ENCODE measurements at places on chromosomes 11 and 22.
A peak's percentile ranks its signal among the peaks of the same experiment; 100 is the strongest.

DNA sequence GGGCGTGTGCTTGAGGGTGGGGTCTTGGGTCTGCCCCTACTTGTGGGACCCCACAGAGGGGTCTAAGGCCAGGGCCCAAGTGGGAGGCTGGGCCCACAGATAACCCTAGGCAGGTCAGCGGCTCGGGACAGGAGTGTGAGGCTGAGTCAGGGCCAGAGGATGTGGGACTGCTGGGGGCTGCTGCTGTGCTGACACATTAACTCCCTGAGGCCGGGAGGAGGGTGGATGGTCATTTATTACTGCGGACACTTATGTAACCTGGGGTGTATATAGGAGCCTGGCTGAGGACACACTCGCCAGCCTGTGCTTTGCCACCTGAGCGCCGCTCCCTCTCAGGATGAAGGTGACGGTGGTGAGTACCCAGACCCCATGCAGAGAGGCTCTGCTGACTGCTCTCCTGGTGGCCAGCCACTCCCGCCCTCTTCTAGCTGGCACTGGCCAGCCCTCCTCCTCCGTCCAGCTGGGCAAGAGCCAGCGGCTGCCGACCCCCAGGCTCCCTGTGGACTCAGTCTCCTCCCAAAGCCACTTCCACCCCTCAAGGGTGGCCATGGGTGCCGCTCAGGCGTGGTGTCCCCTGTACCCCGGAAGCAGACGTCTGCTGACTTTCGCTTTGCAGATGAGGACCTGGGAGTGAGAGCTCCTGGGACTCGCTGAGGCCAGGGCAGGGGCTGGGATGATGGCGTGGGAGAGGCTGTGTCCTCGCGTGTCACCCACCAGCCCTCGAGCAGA is at the start of gene MIOX:
MIOX (plus strand) TSS at position 299 of the 729 bp plus-strand sequence; CDS start at position 338, 39 bp downstream.
- DNase-seq = no peak

GRCh38 chr11:22389526-22390282 is 51.5 kb downstream of the SLC17A6 start:
- DNase-seq = no peak

DNA sequence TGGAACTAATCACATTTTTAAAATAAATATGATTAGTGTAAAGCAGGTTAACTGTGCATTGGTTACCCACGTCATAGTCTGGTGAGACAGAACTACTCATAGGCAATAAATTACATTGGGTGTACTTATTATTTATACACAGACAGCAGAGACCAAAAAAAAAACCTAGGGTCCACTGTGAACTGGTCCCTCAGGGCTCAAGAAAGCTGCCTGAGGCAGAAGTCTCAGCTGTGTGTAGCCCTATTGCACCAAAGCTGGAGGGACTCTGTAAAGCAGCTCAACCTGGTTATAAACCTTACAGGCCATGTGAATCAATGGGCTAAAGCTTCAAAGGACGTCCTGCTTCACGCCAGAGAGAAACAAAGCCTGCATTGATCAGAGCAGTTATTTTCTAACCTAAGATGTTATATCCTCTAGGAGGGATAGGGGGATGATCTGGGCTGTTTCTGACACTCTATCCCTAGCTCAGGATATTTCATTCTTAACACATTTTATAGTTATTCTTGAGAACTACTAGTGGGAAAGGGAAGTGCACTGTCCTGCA is 432.2 kb upstream of the ANO3 start:
- DNase-seq = no peak

DNA sequence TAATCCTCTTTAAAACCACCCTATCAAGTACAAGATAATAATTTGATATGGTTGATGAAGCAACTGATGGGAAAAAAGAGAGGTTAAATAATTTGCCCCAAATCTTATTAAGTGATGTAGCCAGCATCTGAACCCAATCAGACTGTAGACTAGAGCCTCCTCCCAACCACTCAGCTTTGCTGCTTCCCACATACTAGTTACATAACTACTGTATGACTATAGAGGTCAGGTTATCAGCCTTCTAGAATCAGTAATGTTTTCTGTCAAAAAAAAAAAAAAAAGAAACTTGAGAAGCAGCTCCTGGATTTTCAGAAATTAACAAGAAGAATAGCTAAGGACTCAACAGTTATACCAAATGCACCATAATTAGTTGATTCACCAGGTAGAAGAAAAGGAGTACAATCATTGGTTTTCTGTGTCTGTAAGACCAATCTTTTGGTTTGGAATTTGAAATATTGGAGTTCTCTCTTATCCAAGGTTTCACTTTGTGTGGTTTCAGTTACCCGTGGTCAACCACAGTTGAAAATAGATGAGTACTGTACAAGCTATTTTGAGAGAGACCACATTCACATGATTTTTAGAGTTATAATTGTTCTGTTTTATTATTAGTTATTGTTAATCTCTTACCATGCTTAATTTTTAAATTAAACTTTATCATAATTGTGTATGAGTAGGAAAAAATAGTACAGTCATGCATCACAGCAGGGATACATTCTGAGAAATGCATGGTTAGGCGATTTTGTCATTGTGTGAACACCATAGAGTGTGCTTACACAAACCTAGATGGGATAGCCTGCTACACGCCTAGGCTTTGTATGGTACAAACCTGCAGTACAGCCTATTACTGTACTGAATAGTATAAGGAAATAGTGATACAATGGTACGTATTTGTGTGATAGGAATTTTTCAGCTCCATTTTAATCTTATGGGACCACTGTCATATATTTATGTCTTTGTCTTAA is 72.2 kb downstream of the PDHX start:
- no peak for DNase-seq

- no peak for DNase-seq
Observed at GRCh38 chr11:8698917-8699441, 16.4 kb downstream of the RPL27A start.

DNA sequence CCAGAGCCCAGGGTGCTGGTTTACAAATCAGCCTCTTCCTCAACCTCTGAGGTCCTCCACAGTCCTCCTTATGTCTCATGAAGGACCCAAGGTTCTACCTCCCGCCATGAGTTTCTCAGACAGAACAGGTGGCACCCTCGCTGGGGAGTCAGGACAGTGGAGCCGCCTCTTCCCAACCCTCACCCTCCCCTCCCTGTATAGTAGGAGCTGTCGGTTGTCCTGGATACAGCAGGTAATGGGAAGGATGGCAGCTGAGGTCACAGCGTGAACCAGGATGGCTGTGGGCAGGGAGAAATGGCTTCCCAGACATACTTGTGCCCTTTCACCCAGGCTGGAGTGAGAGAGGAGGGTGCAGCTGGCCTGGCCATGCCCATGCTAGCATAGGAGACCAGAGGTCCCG is 134.6 kb downstream of the CHST1 start:
- no peak for DNase-seq

- DNase-seq = peak; percentile 87
Observed at GRCh38 chr11:117232092-117232878, at the start of gene RNF214. Gene RNF214 (plus strand): TSS chr11:117232671. CDS start chr11:117234273, 1,602 bp downstream.

- no peak for DNase-seq
Observed at GRCh38 chr22:32539631-32540421, 65.2 kb downstream of the FBXO7 start.

- no peak for DNase-seq
Observed at GRCh38 chr11:65764434-65764833, 16.3 kb downstream of the AP5B1 start.

- DNase-seq = peak; percentile 20
Observed at GRCh38 chr11:3004481-3004880, 12.4 kb upstream of the NAP1L4 start.

DNA sequence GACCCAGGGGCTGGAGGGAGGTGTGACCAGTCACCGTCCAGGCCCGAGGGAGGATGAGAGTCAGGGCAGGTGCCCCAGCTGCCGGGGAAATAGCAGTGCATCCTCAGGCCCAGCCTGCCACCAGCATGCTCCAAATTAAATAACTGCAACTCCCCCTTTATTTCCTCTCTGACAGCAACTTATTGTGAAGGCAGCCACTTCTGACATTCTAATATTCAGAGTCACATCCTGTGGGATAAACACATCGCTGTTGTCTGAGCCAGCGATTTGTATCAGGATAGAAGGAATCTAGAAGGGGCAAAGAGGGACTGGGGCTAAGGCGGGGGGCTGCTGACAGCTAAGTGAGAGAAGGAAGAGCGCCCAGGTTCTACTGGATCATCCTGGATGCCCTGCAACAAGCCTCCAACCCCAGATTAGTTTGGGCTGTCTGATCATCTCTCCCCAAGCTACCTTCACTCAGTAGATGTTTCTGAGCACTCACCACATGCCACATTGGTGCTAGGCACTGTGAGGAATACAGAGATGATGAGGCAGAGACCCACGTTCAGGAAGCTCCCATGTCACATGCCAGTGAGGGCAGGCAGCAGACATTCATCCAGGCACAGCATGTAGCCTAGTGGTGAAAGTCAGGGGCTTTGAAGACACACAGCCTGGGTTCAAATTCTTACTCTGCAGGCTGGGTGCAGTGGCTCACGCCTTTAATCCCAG is 214.1 kb downstream of the BUD13 start:
- no peak for DNase-seq

DNA sequence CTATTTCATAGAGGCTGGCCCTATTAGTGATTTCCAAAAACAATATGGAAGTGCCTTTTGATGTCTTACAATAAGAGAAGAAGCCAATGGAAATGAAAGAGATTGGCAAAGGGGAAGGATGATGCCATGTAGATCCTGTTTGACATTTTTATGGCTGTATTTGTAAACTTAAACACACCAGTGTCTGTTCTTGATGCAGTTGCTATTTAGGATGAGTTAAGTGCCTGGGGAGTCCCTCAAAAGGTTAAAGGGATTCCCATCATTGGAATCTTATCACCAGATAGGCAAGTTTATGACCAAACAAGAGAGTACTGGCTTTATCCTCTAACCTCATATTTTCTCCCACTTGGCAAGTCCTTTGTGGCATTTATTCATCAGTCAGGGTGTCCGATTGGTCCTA is 91.4 kb downstream of the CD44 start:
- no peak for DNase-seq

GRCh38 chr11:1195682-1196515 is 27.0 kb upstream of the MUC5B start:
- DNase-seq = peak; percentile 22

- no peak for DNase-seq
Observed at GRCh38 chr11:45048870-45049691, 97.4 kb upstream of the PRDM11 start.

GRCh38 chr22:21920341-21921183 is 32.1 kb downstream of the PPM1F start:
- no peak for DNase-seq

DNA sequence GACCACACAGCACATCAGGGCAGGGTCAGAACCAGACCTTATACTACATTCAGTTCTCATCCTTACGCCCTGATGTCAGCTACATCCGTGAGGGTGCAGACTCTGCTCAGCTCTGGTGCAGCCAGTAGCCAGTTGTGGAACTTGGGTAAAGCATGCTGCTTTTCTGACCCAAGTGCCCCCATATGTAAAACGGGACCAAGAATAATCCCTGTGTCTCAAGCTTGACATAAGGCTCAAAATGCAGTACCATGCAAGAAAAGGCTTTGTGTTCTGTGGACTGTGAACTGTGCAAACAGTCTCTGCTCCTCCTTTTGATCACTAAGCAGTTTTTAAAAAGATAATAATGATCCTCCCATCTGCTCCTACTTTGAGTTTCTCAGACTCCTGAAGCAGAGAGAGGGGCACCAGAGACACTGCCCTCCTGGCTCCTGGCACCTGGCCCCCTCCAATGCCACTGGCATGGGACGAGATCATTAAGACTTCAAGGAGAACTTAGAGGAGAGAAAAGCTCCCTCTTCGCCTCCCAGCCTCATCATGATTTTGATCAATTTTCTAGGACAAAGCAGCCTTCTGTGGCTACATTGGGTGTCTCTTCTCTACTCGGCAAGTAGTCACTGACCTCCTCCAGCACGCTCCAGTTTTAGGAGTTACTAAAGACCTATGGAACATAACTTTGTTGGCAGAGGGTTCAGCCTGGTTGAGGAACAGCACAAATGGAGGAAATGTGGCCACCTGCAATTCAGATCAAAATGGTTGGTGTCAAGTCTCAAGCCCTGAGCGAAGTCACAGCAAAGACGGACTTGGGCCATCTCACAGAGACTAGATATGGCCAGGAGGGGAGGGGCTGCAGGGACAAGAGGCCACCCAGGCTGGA is 23.9 kb downstream of the IL10RA start:
- no peak for DNase-seq

DNA sequence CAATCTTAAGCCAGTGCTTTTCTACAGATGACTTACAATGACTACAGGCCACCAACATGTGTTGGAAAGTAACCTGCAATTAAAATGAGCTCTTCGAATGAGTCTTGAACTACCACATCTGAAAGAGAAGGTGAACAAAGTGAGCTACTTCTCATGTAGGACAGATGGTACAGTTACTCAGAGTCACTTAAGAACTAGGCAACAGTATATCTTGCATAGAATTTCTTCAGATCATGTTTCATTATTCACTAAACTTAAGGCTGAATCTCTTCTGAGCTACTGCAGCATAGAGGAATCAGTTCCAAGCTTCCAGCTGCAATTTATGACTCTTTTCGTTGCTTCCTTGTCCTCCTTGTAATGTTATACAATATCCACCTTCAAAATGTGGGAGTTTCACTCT is 270.9 kb downstream of the TTC28 start:
- DNase-seq = no peak

DNA sequence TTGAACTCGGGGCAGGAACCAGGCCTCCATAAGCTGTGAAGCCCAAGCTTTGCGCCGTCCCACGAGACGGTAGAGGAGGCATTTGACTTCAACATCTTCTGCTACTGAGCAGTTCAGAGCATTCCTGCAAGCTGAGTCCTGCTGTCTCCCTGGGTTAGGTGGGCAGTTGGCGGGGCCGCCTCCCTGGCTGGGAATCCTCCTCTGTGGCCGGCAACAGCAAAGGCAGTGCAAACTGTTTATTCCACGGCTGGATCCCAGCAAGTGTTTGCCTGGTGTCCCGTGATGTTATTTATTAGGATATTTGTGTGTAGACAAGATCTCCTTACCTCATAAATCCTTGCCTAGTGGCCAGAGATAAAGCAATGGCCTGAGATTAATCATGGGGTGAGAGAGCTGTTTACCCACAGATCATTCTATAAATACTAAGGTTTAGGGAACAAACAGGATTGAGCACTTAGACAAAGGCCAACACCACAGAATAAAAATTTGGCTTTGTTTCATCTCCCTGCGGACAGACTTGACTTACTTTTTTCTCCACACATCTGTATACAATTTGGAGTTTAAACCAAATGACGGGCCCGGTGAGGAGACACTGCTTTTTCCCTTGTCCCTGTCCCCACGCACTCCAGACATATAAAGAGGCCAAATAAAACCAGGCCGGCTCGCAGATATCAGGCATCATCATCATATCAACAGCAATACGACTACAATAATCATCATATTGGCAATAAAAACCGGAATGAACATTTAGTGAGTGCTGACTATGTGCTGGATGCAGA is 63.4 kb downstream of the NAT10 start:
- no peak for DNase-seq

GRCh38 chr11:73331138-73331916 is 23.3 kb downstream of the ARHGEF17 start:
- no peak for DNase-seq

DNA sequence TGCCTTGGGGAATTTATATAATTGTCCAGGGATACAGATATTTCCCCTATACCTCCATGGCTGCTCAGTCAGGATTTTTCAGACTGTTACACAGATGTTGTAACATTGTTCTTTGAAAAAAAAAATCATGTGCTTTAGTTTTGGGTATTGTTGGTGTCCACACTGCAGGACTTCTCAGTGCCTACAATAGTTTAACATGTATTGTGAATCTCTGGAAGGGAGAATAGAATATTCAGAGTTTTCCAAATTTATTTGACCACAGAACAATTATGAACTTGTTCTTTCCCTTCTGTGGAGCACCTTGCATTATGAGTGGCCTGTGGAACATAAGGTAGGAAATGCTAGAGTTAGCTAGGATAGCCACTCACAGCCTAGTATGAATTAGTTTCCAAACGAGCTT is 14.5 kb downstream of the CRYBA4 start:
- DNase-seq = no peak
